Foreskin melanocyte (primary cell): ENCODE measurements at places on chromosomes 1 and 21.

DNA sequence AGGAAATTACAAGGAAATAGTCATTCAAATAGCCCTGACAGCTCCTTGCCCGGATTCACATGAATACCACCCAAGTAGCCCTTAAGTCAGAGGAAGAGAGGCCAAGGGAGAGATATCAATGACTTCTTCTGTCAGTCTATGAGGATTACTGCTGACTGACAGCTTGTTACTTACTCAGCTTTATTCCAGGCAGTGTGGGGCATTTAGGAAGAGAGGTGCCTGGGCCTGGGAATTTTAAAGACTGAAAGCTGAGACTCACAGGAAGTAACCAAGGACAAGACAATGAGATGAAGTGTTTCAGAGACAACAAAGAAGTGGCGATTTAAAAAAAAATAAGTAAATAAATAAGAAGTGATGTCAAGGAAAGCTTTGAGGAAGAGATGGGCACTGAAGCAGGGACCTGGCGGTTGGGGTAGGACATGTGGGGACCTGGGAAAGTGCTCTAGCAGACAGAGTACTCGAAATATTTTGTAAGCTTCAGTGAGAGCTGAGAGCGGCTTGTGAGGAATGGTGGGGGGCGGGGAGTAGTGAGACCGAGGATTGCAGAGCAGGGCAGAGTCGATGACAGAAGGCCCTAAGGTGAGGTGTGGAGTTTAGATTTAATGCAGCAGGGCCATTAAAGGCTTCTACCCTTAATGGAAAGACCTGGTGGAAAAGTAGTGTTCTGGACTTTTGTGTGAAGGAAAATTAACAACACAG, 58.9 kb downstream of the ST3GAL3 start:
- DNase-seq: peak; percentile 63

- DNase-seq: no peak
Measured at GRCh38 chr1:107531065-107531908, 390.4 kb downstream of the NTNG1 start.

DNA sequence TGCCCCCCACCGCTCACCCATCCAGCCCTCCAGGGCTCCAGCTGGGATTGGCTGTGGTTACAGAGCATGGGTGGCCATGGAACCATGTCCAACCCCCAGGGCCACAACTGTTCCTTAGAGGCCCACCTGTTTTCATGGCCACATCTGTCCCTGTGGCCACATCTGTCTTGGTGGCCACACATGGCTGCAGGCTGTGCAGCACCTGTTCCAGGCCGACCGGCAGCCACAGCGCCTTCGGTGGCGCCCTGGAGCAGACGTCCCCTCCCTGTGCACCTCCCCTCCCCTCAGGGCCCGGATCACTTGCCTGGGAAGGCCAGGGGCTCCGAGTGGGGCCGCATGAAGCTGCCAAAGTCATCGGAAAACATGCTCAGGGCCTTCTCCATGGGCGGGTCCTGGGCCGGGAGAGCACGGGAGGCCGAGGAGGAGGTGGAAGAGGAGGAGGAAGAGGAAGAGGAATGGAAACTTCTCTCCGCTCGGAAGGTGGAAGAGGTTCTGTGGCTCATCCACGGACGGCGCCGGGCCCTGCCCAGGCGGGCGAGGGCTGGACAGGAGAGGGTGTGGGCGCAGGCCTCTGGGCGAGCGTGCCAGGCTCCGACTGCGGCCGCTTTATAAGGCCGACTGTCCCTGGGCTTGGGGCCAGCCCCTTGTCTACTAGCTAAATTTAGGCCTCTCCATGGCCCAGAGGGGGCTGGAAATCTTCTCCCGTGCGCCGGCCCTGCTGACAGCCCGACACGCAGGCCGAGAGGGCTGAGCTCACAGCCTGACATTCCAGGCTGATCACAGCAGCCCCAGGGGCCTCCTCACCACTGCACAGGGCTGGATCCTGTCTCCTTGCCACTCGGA, at the start of gene HSPB7:
TSS of gene HSPB7 (minus strand) at position 583 of the 843 bp plus-strand sequence. CDS start at position 503, 80 bp downstream.
- peak; percentile 17 for DNase-seq

DNA sequence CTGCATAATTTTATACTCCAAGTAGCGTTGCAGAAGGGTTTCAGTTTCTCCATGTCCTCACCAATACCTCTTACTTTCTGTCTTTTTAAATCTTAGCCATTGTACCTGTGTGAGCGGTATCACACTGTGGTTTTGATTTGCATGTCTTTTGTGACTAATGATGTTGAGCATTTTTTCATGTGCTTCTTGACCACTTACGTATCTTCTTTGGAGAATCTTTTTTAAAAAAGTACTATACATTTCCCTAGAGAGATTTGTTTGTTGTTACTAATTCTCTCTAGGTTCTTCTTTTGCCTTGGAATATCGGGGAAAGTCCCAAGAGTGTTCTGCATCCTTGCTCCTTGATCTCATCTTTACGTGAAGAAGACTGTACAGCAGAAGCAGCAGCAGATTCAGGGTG, 81.8 kb upstream of the WARS2 start:
- no peak for DNase-seq

- DNase-seq: no peak
Measured at GRCh38 chr1:89822109-89822962, 1.5 kb downstream of the LRRC8D start.

DNA sequence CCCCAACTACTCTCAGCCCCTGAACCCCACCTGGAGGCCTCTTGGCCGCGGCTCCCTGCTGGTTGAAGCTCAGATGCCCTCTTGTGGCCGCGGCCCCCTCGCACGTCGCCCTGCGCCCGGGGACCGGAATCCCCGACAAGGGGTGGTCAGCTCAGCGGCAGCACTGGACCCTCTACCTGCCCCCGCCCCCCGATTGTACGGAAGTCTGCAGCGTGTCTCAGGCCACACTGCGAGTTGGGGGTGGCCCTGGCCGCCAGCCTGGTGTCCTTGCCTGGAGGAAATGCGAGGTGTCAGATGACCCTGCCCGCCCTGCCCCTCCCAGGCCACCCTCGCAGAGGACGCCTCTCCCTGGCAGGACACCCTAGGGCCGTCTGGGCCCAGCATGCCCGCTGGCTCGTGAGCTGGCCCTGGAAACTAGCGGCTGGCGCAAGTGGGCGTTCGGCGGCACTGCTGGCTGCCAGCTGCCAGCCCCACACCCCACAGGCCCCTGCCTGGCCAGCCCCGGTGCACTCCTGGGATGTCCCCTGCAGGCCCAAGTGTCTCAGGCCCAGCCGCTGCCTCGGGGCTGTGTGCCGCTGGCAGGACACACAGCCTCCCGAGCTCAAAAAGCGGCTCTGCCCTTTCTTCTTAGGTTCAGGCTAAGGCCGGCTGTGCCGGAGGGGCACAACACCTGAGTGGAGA, 60.8 kb downstream of the EDN2 start:
- DNase-seq: no peak
